ENCODE measurements at places on chromosomes 2 and 18. TPM values are rescaled to one million over a fixed set of nuclear protein-coding genes. Genes with fewer than 3 reads are reported as not detected.
A peak's percentile ranks its signal among the peaks of the same experiment; 100 is the strongest.

CFAP53 gene
- 0.31 TPM for total RNA-seq

- no peak for DNase-seq
These were observed 21.0 kb downstream of the PNPT1 start for GRCh38 chr2:55672630-55673029.

TMEM178A gene
- 4.9 TPM for total RNA-seq

GRCh38 chr18:61096226-61096625, 237.0 kb upstream of the CDH20 start:
- DNase-seq: no peak

- DNase-seq: no peak
These were observed 402.5 kb upstream of the DDX18 start for GRCh38 chr2:117411983-117412382.

ADGRF3 gene
- not detected for total RNA-seq

RIT2 gene
- total RNA-seq: not detected

DNA sequence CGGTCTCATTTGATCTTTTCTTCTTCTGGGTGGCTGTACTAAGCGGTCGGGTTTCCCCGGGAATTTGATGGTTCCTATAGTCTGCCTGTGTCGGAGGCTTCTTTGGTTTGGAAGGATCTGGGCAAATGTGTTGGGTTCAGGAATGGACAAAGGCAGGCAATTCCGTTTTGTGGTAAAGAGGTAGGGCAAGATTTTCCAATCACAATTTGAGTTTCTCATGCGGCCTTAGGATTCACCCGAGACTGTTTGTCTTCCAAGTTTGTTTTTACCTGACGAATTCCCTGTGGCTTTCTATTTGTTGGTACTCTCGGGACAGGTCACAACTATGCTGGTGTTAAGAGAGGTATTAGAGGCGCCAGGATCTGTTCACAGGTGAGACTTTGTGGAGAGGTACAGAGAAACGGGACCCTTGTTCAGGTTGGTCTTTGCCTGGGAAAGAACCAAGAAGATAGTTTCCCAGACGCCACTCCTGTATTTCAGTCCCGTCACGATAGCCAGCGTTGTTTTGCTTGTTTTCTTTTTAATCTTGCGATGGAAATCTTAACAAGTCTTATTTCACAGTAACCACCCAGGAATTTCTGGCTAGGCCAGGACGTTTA, 3.0 kb downstream of the SP5 start:
- DNase-seq: no peak

TMBIM1 gene
- total RNA-seq: 152 TPM

GAL3ST2 gene
- not detected for total RNA-seq

DNA sequence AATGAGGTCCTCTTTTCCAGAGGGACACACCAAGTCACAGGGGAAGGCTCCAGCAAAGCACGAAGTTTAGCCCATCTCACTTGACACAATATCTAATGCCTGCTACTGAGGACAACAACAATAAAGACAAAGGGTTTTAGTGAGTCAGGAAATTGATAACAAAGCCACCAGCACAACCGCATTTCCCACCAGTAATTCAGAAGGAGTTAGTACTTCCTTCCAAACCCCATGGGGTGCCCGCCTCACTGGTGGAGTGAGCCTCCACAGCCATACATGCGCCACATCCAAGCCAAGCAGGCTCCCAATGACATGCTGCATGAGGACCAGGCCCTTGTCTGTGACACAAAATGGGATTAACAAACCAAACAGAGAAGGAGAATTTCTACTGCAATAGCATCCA, 40.1 kb downstream of the MRPL35 start:
- no peak for DNase-seq

GRCh38 chr2:103327966-103328365, 566.1 kb downstream of the TMEM182 start:
- peak; percentile 55 for DNase-seq

- DNase-seq: peak; percentile 45
These were observed 2.7 kb upstream of the RNPEPL1 start for GRCh38 chr2:240565333-240566202.

DNA sequence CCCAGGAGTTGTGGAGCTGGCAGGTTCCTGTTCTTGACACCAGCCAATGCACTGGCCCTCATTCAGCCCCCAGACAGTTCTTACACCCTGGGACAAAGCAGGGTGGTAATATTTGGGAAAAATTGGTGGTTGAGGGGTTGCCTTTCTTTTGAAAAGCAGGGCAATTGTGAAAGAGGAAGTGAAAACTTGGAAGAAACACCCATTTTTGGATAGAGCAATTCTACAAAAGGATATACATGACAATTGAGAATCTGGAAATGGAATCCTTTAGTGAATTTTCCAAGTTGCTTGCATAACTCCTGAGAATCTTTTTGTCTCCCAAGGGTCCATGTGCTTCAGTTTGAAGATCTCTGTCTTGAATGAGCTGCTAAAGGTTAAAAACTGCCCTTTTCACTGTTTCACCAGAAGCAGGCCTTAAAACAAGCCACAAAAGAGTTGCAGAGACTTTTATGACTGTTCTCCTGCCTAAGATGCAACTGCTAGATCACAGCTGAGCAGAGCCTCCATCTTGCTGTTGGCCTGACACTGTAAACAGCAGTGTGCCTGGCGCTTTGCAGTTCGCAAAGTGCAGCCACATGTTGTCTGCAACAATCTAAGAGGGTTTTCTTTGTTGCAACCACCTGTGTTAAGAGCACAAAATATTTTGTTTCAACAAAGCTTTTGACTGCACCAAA, 11.8 kb downstream of the COL4A4 start:
- DNase-seq: no peak

RTP5 gene
- not detected for total RNA-seq

GRCh38 chr2:152322222-152322621, 12.8 kb upstream of the FMNL2 start:
- DNase-seq: no peak

GRCh38 chr2:65026154-65026553, 30.1 kb upstream of the CEP68 start:
- DNase-seq: no peak

NOTO gene
- not detected for total RNA-seq

- no peak for DNase-seq
These were observed 238.8 kb downstream of the RNF152 start for GRCh38 chr18:61653823-61654551.

ZNF396 gene
- 1.5 TPM for total RNA-seq

MTX2 gene
- total RNA-seq: 28.3 TPM

LRP2 gene
- total RNA-seq: 0.10 TPM

IL36RN gene
- total RNA-seq: 5.6 TPM

COL3A1 gene
- 6,407 TPM for total RNA-seq
